ENCODE measurements at places on chromosomes 16 and 17.

DNA sequence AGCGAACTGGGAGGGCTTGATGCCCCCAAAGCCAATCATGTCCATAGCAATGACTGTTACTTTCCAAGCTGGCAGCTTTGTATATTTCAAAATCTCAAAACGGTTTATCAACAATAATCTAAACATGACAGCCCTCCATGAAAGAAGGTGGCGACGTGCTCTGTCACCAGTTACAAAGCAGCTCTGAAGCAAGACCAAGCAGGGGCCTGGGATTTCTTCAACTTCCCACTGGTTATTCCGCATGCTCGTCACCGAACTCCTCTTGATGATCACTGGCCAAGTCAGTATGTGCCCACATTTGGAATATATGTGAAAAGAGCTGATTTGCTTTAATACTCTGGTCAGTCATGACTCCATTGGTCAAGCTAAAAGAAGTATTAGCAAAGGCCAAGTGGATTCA lies 175.6 kb downstream of the VPS53 start:
- DNase-seq, result no peak

GRCh38 chr17:40371261-40371929 lies 6.9 kb upstream of the GJD3 start:
- DNase-seq, result no peak

GRCh38 chr17:81735264-81736102 lies 23.4 kb downstream of the SLC25A10 start:
- DNase-seq, result no peak

GRCh38 chr17:50511058-50511457 lies 2.8 kb downstream of the MYCBPAP start:
- no peak for DNase-seq

GRCh38 chr16:56479469-56479868 lies 28.1 kb downstream of the OGFOD1 start:
- DNase-seq, result no peak

DNA sequence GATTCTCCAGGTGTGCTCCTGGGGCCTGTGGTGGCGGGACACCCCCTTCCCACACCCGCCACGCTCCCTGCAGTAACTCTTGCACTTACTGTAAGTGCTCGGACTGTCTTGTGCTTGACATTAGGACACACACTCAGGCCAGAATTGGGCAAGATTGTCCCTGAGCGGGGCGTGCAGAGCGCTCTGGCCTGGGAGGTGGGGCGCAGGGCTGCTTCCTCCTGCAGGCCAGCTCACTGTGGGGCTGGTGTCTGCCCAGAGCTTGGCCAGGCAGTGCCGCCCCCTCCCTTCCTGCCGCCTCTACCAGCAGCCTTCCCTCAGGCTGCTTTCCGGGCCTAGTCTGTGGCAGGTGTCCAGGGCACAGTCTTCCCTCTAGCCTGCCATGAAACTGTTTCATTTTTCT lies 6.1 kb upstream of the ATP6V0C start:
- DNase-seq, result no peak

GRCh38 chr17:63153488-63153887 lies 187.5 kb downstream of the TANC2 start:
- DNase-seq, result no peak

DNA sequence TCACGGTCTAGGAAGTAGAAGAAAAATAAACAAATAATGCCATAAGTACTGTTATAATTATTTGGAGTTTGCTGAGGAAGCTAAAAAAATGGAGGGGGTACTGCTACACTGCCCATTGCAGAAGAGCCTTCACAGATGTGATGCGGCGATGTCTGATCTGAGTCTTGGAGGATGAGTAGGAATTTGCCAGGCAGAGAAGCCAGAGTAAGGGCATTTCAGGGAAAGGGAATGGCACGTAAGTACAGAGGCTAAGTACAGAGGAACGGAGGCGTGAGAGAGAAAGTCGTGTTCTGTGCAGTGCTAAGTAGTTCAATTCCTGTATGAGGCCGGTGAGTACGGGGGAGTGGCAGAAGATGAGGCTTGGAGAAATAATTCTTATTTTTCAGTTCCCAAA lies 741 bp upstream of the GRB2 start:
- no peak for DNase-seq

DNA sequence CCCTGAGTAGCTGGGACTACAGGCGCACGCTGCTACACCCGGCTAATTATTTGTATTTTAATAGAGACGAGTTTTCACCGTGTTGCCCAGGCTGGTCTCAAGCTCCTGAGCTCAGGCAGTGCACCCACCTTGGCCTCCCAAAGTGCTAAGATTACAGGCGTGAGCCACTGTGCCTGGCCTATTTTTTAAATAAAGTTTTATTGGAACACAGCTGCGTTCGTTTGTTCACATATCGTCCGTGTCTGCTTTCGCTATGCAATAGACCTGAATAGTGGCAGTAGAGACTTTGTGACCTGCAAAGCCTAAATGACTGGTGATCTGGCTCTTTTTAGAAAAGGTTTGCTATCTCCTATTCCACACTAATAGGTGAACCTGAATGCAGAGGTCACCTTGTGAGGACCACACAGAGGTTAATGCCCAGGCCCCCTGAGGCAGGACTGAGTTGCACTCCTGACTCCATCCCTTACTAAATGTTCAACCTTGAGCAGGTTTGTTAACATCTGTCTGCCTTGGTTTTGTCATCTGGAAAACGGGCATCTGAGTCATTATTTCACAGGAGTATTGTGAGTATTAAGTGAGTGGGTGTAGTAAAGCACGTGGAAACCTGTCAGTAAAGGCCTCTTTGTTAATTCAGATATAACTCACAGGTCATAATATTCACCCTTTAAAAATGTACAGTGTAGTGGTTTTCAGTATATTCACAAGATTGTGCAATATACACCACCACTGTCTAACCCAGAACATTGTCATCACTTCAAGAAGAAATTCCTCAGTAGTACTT lies 157.5 kb upstream of the CACNG5 start:
- no peak for DNase-seq

GRCh38 chr16:2226245-2226793 lies 2.9 kb downstream of the E4F1 start:
- DNase-seq, result no peak
